ENCODE measurements at places on chromosomes 3 and 15. TPM values are rescaled to one million over a fixed set of nuclear protein-coding genes. Genes with fewer than 3 reads are reported as not detected.

TM6SF1 gene
- total RNA-seq, result 3.4 TPM

PDCD10 gene
- total RNA-seq, result 54.4 TPM

IL17RE gene
- 0.71 TPM for total RNA-seq

DPPA4 gene
- 1.9 TPM for total RNA-seq

CKMT1B gene
- 6.7 TPM for total RNA-seq

SLC6A20 gene
- 6.2 TPM for total RNA-seq
